GDM1 (cell line): ENCODE measurements at places on chromosomes 5 and 9.

DNA sequence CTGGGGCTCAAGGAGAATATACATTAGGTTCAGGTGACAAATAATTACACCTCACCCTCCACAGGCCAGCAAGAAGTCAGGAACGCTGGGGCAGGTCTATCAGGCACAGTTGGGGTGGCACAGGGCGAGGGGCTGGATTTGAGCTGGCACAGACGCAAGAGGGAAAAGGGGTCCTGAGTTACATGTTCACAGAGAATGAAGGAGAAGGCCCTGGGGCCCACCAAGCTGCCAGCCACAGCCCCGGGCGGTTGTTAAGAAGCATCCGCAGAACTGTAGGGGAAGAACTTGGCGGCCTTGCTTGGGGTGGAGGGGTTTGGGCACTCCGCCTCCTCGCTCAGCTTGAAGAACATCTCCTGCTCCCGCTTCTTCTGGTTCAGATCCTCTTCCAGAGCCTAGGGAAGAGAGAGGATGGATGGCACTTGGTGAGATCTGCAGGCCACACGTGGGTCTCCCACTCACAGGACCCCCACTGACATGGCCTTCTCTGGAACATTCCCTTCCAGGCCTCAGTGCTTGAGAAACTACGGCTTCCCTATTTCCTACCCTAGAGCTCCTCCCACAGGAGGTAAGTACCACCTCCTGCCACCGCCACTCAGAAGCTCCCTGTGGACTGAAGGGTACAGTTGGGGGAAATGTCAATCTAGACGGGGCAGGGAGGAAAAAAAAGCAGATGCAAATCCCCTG is 38.3 kb upstream of the FBXW11 start:
- DNase-seq: no peak

- DNase-seq: no peak
Observed at GRCh38 chr9:131823701-131824146, 83.8 kb upstream of the RAPGEF1 start.

DNA sequence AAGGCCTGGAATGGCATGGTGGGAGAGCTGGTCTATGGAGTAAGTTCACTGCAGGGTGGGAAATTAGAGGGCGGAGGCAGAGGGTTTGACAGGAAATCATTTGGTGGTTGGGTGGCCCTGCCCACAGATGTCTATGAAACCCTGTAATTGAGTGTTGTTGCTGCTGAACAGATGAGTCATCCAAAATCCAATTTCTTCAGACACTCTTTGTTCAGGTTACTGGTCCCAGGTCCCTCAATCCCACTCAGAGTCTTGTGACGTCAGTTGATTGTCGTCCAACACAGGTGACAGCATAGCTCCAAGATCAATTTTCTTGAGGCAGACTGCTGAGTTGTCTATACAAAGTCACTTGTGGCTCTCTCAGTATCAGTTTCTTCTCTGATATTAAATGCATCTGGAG is 208.6 kb downstream of the GRIA1 start:
- DNase-seq: no peak

DNA sequence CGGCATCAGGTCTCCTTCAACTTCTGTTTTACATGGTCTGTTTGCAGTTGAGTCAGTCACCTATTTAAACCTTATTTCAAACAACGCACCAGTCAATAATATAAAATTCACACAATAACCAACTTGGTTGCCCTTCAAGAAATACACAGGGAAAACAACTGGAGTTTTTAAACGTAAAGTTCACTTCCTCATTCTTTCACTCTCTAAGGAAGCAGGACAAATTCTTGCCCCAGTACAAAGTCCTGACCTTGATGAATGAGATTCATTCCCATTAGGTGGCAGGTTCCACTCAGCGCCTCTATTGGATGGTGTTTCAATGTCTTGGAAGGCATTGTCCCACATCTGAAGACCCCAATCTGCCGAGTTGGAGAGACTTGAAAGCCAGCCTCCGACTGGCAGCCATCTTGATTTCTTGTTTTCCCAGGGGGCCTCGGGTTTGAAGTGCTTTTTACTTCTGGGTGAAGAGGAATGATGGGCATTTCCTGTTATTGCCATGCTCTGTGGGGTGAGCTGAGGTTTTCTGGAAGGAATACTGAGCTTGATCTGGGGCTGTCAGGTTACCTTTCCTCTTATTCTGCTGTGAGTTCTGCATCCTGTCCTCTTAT is 105.0 kb downstream of the ACER2 start:
- DNase-seq: no peak

GRCh38 chr9:134205672-134206310 is 41.4 kb upstream of the RNU6ATAC start:
- no peak for DNase-seq

GRCh38 chr9:131402738-131403492 is 9.0 kb downstream of the PRRC2B start:
- DNase-seq: no peak

GRCh38 chr5:17282283-17283120 is 65.1 kb downstream of the BASP1 start:
- no peak for DNase-seq

- DNase-seq: no peak
Observed at GRCh38 chr9:26551971-26552370, 340.6 kb downstream of the CAAP1 start.

DNA sequence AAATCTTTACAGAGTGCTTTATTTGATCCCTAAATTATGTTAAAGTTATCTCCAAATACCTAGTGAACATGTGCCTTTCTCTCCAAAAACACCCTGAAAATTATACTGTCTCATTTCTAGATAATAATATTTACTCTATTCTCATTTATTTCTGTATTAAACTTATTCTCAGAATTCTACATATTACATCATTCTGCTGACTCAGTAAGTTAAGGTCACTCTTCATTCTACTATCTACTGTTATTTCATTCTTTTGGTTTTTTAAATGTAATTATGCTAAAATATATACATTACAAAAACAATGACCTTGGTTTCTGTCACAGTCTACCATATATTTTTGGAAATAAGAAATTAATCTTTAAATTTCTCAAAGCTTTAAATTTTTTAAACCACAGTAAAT is 96.2 kb downstream of the RICTOR start:
- no peak for DNase-seq

- no peak for DNase-seq
Observed at GRCh38 chr9:129981180-129981907, 61.6 kb downstream of the FNBP1 start.

DNA sequence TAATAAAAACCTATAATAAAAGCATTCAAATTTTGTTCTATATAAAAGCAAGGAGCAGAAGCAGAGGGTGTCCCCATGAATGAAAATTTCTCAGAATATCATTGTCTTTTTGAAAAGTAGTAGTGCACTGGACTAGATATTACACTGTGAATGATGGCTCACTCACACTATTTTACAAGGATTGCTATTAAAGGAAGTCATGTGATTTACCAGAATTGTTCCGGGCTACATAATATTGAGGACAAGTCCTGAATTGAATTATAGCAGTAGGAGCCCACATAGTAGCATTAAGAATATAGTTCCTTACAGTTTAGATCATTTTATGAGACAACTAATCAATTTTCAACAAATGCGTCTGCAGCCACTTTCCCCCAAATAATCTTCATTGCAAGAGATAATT is 7.7 kb upstream of the TLE4 start:
- DNase-seq: no peak

DNA sequence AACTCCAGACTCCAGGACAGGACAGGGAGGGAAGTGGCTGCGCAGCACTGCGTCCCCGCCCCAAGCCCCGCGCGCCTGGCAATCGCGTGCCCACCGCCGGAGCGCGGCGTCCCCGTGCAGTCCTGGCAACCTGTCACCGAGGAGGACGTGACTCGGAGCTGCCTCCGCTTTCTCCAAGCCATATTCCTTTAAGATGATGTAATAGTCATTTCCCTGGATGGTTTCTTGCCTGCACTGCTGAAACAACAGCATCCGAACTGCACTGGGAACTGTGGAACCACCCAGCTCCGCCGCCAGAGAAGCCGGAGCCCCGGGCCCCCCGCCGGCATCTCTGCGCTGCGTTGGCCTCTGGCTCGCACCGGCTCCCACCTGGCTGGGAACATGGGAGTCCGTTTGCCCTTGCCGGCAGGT is 34.5 kb downstream of the KCTD16 start:
- no peak for DNase-seq

DNA sequence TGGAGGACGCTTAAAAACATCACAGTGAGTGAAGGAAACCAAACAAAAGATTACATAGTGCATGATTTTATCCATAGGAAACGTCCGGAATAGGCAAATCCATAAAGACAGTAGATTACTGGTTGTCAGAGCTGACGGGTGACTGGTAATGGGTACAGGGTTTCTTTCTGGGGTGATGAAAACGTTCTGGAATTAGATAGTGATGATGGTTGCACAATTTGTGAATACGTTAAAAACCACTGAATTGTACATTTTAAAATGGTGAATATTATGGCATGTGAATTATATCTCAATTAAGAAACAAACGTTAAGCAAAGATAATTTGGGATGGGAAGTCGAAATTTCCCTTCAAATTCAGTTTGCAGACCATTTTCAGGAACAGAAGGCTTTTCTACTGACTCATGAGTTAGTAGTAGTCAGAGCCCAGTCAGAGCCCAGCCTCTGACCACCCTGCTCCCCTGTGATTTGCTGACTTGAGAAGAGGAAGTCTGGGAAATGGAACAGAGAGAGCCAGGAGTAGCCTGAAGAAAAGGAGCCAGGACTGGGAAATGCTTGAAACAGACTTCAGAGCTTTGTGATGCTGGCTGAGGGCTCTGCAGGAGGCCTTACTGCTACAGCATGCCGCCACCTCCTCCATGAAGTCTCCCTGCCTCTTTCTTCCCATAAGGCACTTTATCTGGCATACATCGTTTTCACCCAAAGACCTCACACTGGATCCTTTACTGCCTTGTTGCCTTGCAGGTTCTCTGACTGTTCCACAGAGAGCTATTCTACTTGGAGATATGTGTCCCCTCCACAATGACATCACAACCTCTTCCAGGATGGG is 46.4 kb upstream of the CTNNA1 start:
- DNase-seq: no peak

- DNase-seq: no peak
Observed at GRCh38 chr5:106171132-106171531, 1499.6 kb downstream of the EFNA5 start.

DNA sequence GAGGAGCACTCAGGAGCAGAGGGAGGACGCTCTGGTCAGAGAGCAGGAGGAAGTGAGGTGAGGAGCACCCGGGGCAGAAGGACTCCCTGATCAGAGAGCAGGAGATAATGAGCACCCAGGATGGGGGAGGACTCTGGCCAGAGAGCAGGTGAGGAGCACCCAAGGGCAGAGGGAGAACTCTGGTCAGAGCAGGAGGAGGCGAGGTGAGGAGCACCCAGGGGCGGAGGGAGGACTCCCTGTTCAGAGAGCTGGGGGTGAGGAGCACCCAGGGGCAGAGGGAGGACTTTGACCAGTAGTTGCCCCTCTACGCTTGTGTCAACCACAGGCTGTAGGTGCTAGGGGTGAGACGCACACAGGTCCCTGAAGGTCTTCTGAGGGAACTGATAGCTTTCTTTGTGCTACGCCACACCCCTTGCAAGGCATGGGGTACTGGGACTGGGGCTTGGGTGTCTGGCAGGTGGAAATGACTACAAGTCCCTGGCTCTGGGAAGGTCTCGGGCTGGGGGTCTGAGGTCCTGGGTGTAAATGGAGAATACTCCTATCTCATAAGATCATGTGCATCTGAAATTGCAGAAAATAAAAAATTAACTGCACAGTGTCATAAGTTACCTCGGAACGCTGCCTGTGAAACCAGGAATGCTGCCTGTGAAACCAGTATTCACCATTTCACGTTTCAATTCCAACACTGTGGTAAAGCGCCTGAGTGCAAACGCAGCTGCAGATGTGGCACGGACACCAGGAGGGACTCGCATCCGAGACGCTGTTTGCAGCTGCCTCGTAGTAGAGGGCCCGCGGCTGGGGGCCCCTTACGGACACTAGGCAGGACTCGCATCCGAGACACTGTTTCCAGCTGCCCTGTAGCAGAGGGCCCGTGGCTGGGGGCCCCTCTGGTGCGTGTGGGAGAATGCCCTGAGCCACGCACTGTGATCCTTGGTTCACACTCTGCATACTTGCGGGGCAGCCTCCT is 27.0 kb upstream of the SLC6A3 start:
- no peak for DNase-seq

DNA sequence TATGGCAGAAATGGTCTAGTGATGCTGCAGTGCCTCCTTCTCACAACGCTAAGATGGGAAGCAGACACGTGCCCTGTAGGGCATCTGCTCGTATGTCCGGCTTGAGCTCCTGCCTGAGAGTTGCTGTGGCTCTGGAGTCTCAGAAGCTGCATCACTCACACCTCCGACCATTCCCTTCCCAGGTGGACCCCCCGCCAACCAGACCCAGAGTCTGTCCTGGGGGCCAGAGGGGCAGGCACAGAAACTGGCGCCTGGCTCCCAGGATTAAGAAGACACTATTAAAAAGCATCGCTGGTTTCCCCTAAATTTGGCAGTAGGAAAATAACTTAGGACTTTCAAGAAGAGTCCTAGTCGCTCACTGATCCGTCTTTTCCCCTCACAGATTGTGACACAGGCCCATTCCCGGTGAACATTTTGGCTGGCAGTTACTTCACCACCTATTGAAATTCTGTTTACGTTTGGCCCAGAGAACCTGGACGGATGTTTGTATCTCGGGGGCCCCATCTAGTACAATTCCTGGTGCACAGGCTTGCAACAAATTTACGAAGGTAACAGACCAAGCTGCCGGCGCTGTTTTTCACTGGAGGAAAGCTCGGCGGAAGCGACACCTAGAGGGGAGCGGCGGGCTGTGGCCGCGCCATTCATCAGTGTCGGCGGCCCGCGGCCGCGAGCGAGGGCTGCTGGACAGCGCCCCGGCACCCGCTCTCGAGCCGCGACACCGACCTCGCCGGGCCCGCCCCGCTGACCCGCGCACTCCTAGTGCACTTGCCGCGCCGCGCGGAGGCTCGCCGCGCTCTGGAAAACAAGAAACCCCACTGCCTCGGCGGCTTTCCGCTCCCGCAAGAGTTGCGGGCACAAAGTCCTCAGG is 1.6 kb downstream of the FSTL4 start:
- no peak for DNase-seq

GRCh38 chr9:5712651-5713390 is 83.9 kb downstream of the RIC1 start:
- no peak for DNase-seq

DNA sequence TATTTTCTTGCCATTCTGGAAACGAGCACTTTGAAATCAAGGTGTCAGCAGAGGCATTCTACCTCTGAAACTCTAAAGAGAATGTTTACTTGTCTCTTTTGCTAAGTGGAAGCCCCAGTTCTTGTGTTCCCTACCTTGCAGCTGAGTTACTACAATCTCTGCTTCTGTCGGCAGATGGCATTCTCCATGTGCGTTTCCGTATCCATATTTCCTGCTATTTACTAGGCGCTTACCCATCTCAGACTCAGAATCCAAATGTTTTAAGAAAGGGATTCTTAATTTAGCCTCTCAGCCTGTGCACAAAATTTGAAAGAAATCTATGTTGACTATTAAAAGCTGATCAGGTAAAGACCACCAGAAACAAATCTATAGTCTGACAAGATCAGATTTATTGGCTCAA is 221.3 kb upstream of the FTMT start:
- DNase-seq: no peak

DNA sequence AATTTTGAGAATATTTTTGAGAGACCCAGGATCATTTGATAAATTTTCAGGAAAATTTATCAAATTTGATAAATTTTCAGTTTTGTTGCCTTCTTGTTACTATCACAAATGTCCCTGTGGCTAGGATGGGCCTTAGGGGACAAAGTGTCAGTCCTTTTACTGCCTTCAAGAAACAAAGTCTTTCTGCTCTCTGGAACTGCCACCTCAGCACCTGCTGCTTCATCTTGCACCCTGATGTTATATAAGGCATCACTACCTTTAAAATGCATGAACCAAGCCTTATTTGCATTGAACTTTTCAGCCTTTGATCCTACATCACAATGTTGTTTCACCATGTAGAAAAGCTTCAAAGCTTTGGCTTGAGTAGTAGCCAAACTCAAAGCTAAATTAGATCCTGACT is 123.0 kb upstream of the CNTLN start:
- no peak for DNase-seq
